ENCODE measurements at places on chromosomes 6 and 20. TPM values are rescaled to one million over a fixed set of nuclear protein-coding genes. Genes with fewer than 3 reads are reported as not detected.

- H3K4me1 ChIP-seq = no peaks in the 10 kb centered on the region
- no peaks in the 10 kb centered on the region for H3K36me3 ChIP-seq
- no peak for DNase-seq
- H3K27me3 ChIP-seq = no peaks in the 10 kb centered on the region
- H3K27ac ChIP-seq = no peak overlapping the region
- H3K4me3 ChIP-seq = no peak overlapping the region
These were observed 148.8 kb downstream of the LRFN2 start for GRCh38 chr6:40438246-40438887.

GRCh38 chr20:16641511-16642023, 68.3 kb upstream of the KIF16B start:
- no peak overlapping the region for H3K27ac ChIP-seq
- no peaks in the 10 kb centered on the region for H3K36me3 ChIP-seq
- H3K27me3 ChIP-seq = no peaks in the 10 kb centered on the region
- no peak for DNase-seq

DNA sequence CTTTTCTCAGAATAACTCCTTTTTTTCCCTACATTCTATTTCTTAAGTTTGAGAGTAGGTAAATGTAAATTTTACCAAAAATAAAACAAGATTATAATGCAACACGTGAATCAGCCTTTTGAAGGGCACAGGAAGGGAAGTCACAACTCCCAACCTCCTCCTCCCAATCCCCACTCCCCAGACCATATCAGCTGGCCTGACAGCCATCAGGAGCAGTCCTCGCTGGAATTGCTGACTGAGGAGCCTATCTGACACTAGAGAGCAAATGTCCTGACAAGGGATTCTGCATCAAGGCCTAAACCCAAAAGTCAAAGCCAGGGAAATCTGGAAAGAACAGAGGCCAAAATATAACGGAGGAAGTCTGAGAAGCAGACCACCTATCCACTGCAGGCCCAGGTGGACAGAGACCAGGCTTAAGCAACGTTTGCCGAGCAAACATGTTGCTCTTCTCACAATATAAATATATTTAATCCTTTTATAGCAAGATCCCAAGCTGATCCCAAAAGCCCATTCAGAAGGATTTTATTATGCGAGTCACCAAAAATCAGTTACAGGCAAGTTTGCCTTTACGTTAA, 2.5 kb downstream of the RRAGD start:
- H3K27me3 ChIP-seq = peaks cover 21% of the 10 kb centered on the region
- H3K27ac ChIP-seq = no peak overlapping the region
- no peak for DNase-seq
- H3K4me1 ChIP-seq = peaks cover 15% of the 10 kb centered on the region

DNA sequence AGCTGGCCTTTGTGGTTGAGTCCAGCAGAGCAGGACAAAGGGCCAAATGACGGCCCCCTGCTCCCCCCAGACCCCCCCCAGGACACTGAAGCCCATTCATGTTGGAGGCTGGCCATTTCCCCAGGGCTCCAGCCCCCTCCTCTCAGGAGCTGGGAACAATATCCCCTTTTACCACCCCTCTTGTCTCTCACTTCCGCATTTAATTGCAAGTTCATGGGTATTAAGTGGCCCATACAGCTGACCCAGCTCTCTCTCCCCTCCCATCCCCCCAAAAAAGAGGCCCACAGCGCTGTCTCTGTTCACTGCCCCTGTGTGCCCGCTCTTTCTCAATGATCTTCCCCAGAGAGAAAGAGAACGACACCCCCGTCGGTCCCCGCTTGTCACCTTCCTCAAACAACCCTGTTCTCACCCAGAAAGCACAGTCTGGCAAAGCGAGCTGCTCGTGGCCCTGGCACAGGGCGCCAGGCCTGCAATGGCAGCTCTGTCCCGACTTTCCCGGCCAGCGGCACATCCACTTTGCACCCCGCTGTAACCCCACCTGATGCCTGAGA, 30.4 kb downstream of the PREX1 start:
- DNase-seq = no peak
- H3K27ac ChIP-seq = no peak overlapping the region
- no peaks in the 10 kb centered on the region for H3K36me3 ChIP-seq
- H3K27me3 ChIP-seq = no peaks in the 10 kb centered on the region
- H3K4me1 ChIP-seq = peaks cover 5% of the 10 kb centered on the region

- DNase-seq = no peak
- no peaks in the 10 kb centered on the region for H3K36me3 ChIP-seq
- H3K4me1 ChIP-seq = peaks cover 2% of the 10 kb centered on the region
- H3K4me3 ChIP-seq = no peak overlapping the region
These were observed 86.7 kb downstream of the SCML4 start for GRCh38 chr6:107737397-107737793.

- H3K27me3 ChIP-seq = no peaks in the 10 kb centered on the region
- H3K36me3 ChIP-seq = no peaks in the 10 kb centered on the region
- H3K4me1 ChIP-seq = peaks cover 11% of the 10 kb centered on the region
- no peak for DNase-seq
- H3K27ac ChIP-seq = no peak overlapping the region
These were observed 104.0 kb downstream of the TFAP2A start for GRCh38 chr6:10310826-10311225.

- H3K27me3 ChIP-seq = no peaks in the 10 kb centered on the region
- H3K36me3 ChIP-seq = no peaks in the 10 kb centered on the region
- no peak overlapping the region for H3K27ac ChIP-seq
These were observed 2.2 kb downstream of the ADISSP start for GRCh38 chr20:3765171-3765882.

DNA sequence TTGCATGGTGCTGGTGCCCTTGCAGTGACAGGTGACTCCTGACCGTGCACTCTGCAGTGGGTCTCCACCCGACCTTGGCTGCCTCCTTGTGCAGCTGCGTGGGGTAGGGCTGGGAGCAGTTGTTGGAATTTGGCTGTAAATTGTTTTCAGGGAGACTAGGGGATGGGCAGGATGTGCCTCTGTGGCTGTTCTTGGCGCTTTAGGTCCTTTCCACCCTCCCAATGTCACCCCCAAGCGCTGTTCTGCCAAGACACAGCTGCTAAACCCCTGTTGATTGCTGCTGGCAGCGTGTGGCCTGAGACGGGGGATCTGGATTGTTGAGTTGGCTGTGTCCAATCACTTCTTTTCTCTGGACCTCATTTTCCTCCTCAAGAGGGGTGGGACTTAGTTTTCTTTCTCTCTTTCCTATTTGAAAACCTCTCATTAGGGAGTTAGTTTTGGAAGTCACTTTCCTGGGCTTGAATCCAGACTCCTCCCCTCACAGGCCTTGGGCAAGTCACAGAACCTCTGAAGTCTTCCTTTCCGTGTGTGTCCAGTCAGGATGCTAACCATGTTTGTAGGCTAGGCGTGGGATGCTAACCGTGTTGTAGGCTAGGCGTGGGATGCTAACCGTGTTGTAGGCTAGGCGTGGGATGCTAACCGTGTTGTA, 8.5 kb downstream of the IGF2R start:
- no peaks in the 10 kb centered on the region for H3K36me3 ChIP-seq
- H3K27me3 ChIP-seq = no peaks in the 10 kb centered on the region
- DNase-seq = no peak
- H3K4me1 ChIP-seq = peaks cover 63% of the 10 kb centered on the region

TCF21 gene
- total RNA-seq = 9.0 TPM

LRP11 gene
- total RNA-seq = 33.6 TPM

OOEP gene
- total RNA-seq = not detected

VSX1 gene
- total RNA-seq = not detected

OR2B6 gene
- not detected for total RNA-seq

RIN2 gene
- 39.0 TPM for total RNA-seq

CD83 gene
- 3.9 TPM for total RNA-seq
